Kidney epithelial cell (primary cell): ENCODE measurements at places on chromosomes 3 and 15. TPM values are rescaled to one million over a fixed set of nuclear protein-coding genes. Genes with fewer than 3 reads are reported as not detected.

CHST13 gene
- total RNA-seq: 1.1 TPM in 1 of 2 replicates, not detected in the other

KBTBD13 gene
- total RNA-seq: not detected in 2 replicates

STRIT1 gene
- not detected in 2 replicates for total RNA-seq

CRELD1 gene
- 43.0 and 58.0 TPM in 2 replicates for total RNA-seq

GOLGA6D gene
- total RNA-seq: not detected in 2 replicates

MITF gene
- total RNA-seq: 5.8 and 6.6 TPM in 2 replicates

CCR4 gene
- total RNA-seq: not detected in 2 replicates

OGG1 gene
- total RNA-seq: 19.2 and 23.9 TPM in 2 replicates

GUCA1C gene
- not detected in 2 replicates for total RNA-seq

FBLN2 gene
- total RNA-seq: 6.7 and 6.9 TPM in 2 replicates

SAMMSON gene
- total RNA-seq: not detected in 2 replicates

FOXL2NB gene
- total RNA-seq: 2.2 and 2.7 TPM in 2 replicates

IMPG2 gene
- total RNA-seq: 0.07 and 0.17 TPM in 2 replicates

PDCD7 gene
- 20.2 and 25.6 TPM in 2 replicates for total RNA-seq

ZMYND10 gene
- total RNA-seq: 1.7 TPM in 1 of 2 replicates, not detected in the other

ADGRG7 gene
- not detected in 2 replicates for total RNA-seq

ARID3B gene
- 13.1 and 13.4 TPM in 2 replicates for total RNA-seq

CPLX3 gene
- not detected in 2 replicates for total RNA-seq

LYZL4 gene
- not detected in 2 replicates for total RNA-seq

GOLGA8H gene
- total RNA-seq: 0.34 and 1.3 TPM in 2 replicates

FOXB1 gene
- 0.55 and 0.71 TPM in 2 replicates for total RNA-seq

RBP2 gene
- not detected in 2 replicates for total RNA-seq

GPR62 gene
- not detected in 2 replicates for total RNA-seq

RPLP1 gene
- total RNA-seq: 930 and 943 TPM in 2 replicates

REC114 gene
- total RNA-seq: not detected in 2 replicates

KY gene
- total RNA-seq: 0.04 and 0.27 TPM in 2 replicates

CAPN3 gene
- 0.89 and 3.7 TPM in 2 replicates for total RNA-seq

TNFSF10 gene
- 8.6 and 16.5 TPM in 2 replicates for total RNA-seq

PLCB2 gene
- 0.68 and 1.5 TPM in 2 replicates for total RNA-seq

MTFMT gene
- 17.3 and 18.5 TPM in 2 replicates for total RNA-seq

FBXW12 gene
- total RNA-seq: 0.46 TPM in 1 of 2 replicates, not detected in the other

AHSG gene
- total RNA-seq: not detected in 2 replicates

GPR160 gene
- total RNA-seq: 13.2 and 14.2 TPM in 2 replicates

CISH gene
- total RNA-seq: 3.8 and 4.8 TPM in 2 replicates

RASL12 gene
- total RNA-seq: 0.92 TPM in 1 of 2 replicates, not detected in the other

DGKG gene
- total RNA-seq: 0.04 and 0.21 TPM in 2 replicates

SEMA3F gene
- total RNA-seq: 79.8 and 85.4 TPM in 2 replicates
